ENCODE measurements at places on chromosomes 11 and 22.

- DNase-seq = no peak
Observed at GRCh38 chr11:56843816-56844215, 95.3 kb upstream of the OR9G4 start.

GRCh38 chr11:60699936-60700335 lies 524 bp downstream of the MS4A8 start:
- no peak for DNase-seq

DNA sequence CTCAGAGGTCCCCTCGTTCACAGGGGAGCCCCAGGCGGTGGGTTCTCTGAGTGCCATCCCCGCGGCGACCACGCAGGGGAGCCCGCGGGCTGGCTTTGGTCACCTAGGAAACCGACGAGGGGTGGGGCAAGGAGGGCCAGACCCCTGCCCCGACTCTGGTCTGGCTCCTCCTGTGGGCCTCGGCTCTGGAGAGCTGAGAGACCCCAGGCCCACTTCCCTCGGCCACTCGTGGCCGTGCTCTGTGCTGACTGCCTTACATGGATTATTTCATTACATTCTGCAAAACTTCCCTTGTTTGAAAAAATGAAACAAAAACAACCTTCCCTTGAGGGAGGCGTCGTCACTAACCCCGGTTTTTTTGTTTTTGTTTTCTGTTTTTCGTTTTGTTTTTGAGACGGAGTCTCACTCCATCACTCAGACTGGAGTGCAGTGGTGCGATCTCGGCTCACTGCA lies 15.1 kb upstream of the CYTH4 start:
- peak; percentile 58 for DNase-seq

DNA sequence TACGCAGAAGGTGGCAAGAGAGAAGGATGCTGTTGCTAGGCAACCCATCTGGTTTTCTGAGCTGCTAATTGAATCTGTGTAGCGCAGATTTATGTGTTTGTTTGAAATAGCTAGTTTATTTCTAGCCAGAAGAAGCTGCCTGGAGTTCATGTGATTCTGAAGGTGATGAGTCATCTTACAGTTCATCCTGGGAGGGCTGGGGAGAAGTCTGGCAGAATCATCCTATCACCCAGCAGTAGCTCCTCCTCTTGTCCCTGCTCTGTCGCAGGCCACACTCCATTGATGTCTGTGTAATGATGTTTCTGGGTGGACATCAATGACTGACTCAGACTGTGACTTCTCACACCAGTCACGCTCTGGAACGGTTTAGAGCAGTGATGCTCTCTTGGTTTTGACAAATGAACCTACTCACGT lies 4.8 kb upstream of the FBXO7 start:
- DNase-seq = no peak

- no peak for DNase-seq
Observed at GRCh38 chr11:128734103-128734831, 40.4 kb downstream of the FLI1 start.

DNA sequence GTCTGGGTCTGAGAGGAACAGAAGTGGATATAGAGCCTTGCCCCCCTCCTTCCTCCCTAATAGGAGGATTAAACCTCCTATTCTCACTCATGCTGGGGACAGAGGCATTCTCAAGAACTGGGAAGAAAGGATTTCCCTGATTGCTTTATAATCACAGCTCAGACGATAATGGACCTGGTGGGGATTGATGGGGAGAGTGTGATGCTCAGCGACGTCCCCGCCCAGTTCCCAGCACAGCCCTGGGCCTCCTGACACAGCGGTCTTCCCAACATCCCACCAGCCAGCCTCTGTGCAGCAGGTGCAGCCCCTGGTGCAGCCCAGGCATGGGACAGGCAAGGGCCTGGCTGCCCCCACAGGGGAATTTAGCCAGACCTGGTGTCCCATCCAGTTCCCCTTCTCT lies 28.4 kb downstream of the TRIM29 start:
- no peak for DNase-seq

GRCh38 chr11:100748153-100748552 lies 61.1 kb downstream of the ARHGAP42 start:
- no peak for DNase-seq

GRCh38 chr11:74749127-74749964 lies 697 bp downstream of the RNF169 start:
- peak; percentile 29 for DNase-seq

DNA sequence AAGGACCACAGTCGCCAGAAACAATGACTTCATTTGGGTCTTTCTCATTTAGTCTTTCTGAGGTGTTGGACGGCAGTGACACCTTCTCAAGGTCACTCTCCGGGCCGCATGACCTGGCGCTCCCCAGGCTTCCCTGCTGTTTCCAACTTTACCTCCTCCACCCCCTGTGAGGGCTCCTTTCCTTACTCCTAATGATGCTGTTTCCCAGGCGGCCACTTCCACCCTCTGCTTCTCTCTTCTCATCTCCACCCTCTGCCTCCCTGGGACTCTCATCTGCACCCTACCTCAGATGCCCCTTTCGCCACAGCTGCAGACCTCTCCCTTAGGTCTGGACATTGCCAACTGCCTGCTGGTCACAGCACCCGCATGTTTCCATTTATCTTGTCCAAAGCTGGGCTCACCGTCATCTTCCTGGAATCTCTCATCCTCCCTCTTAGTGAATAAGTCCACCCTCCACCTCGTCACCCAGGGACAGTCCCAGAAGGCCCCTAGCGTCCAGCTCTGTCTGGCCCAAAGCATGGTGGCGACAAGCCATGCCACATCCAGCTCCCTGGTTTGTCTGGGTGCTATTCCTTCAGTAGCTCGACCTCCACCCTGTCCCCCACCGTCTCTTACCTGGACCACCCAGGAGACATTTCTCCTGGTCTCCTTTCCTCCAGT lies 113.8 kb downstream of the BUD13 start:
- DNase-seq = no peak

DNA sequence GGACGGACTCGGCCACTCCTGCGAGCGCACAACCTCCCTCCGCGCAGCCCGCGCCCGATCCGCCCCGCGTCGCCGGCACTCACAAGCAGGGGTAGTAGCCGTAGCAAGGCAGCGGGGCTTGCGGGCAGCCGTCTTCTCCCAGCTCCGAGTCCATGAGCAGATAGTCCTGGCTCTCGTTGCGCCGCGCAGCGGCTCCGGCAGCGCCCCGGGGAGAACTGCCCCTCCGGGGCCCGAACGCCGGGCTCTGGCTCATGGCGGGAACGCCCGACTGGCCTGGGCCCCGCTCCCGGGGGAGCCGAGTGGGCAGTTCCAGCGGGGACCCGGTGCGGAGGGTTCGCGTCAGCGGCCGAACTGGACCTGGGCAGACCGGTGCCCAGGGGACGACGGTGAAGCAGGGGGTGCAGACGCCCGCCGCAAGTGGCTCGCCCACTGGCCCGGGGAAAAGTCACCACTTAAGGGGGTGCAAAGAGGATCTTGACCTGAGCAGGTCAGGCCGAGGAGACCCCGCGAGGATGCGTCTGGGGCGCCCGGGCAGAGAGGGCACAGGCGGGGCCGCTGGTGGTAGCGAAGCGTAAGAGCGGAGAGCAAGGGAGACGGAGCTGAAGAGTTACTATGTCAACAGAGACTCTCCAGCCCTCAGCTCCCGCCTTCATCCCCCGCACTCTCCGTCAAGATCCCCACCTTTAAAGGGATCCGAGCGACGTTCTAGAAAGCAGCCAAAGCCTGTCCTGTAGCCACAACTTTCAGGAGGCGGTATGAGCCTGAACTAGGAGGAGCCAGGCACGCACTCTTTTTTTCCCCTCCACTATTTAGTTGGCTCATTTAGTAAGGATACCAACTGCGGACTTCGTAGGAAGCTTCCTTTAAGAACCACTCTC lies at the start of gene TRPC6:
TSS of gene TRPC6 (minus strand) at position 757 of the 878 bp plus-strand sequence. CDS start at position 253, 504 bp downstream.
- no peak for DNase-seq

- DNase-seq = no peak
Observed at GRCh38 chr11:91239359-91239758, 985.3 kb upstream of the FAT3 start.

Measured in CD4-positive, alpha-beta T cell treated with Interleukin-4 for 4 hours (primary cell).